ENCODE measurements at places on chromosomes 5 and 9.

GRCh38 chr5:683551-684481 is 9.3 kb downstream of the TPPP start:
- no peak for DNase-seq

DNA sequence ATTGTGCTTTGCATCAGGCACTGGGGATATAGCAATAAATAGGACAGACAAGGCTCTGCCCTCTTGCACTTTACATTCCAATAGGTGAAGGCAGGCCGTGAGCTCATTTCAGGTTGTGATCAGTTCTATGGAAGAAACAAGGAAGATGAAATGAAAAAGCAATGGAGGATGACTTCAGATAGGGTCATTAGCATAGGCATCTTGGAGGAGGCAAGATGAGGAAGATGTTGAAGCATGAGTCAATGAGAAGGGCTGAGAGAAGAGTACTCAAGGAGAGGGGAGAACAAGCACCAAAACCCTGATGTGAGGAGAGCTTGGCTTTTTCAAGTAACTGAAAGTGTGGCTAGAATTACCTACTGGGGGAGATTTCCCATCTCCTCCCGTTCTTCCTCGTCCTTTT is 5.0 kb upstream of the SPARC start:
- no peak for DNase-seq

GRCh38 chr5:122053181-122054109 is 24.6 kb downstream of the LOX start:
- no peak for DNase-seq

GRCh38 chr9:95143591-95144561 is 173.6 kb downstream of the FANCC start:
- DNase-seq = no peak

GRCh38 chr5:6522331-6522730 is 73.7 kb downstream of the UBE2QL1 start:
- DNase-seq = no peak

DNA sequence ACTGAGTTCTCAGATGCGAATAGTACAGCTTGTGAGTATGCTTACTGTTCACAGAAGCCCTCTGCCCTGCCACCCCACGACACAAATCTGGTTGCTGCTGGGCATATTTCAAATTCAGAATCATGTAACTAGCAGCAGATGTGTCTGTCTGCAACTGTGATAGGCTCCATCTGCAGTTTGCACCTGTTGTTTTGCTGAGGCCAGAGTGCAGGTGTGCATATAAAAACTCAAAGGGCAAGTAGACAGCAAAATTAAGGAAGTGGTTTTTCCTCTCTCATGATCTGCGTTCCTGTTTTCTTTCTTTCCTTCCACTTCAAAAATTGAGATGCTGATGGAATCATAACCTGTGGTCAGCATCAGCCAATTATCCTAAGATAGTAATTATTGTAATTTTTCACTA is 1000.5 kb downstream of the PTPRD start:
- no peak for DNase-seq

GRCh38 chr9:89853161-89853560 is 248.3 kb downstream of the GADD45G start:
- no peak for DNase-seq

DNA sequence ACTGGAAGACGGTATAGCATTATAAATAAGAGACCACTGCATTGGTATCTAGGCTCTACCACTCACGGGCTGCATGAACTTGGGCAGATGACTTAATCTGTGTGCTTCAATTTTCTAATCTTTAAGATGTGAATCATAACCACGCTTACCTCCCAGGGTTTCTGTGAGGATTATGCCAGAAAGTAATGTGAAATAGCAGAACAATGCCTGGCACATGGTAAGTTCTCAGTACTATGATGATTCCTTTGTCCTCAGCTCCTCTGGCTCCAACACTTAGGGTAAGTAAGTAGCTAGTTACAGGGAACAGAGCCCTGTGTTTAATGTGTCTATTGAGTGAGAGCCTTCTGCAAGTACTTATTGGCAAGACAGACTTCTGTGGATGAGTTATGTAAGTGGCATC is 31.1 kb downstream of the POU4F3 start:
- DNase-seq = no peak

DNA sequence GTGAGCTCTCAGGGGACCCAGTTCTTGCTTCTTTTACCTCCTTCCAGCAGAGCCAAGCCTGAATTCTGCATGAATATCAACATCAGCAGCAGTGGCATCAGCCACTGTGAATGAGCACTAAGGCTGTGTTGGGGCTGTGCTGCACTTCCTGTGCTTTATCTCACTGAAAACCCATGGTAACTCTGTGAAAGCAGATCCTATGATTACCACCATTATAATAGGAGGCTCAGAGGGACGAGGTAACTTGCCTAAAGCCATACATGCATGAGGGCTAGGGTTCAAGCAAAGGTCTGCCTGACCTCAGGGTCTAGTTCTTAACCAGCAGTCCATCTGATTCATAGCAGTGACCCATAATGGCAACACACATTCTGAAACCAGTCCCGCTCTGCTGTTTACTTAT is 60.5 kb upstream of the RAPGEF1 start:
- DNase-seq = no peak

DNA sequence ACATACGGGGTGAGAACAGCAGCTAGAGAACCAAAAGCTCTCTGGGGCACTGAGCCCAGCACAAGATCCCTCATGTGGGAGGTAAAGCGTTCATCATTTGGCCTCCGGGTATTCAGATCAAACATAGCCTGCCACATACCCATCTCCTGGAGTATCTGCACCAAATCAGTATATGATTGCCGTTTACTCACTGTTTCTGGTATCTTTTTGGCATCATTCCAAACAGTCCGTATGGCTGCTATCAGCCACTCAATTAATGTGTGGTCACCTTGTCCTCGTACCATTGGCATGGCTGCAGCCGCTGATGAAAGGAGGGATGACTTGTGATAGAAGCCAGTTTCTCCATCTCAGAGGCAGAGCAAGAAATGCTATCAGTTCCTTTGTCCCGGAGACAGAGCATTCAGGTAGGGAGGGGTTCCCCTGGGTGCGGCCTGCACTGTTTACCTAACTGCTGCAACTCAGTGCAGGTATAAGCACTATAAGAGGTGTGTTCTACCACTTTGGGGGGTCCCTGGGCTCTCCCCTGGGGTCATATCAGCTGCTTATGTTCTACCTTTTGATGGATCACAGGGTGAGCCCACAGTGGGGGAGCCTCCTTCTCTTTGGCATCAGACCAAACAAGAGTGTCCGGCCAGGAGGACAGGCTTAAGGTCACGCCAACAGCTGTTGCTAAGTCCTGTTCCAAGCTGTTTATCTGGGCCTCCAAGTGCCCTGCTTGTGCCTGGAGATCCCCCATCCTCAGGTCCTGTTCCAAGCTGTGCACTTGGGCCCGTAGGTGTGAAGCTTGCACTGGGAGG is 9.4 kb downstream of the DMAC1 start:
- no peak for DNase-seq

DNA sequence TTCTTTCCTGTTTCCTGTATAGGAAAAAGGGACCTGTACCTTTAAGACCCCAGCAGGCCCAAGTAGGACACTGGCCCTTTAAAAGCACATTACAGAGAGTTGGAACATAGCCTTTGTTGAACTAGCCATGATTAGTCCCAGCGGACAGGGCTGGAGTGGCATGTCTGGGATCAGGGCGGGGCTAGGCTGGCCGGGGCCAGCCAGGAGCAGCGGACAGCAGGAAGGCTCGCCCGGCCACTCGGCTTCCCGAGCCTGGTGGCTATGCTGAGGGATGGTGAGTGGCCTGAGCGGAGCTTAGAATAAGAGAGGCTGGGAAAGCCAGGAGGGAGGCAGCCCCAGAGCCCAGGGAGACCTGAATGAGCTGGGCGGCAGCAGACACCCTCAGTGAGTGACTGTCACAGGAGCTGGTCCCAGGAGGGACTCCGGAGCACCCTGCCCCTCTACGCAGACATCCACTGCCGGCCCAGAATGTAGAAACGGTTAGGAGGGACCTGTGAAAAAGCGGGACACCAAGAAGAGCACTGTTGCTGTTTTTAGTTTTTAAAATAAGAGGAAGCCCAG is 92.1 kb downstream of the DAB2IP start:
- DNase-seq = no peak

GRCh38 chr9:16809912-16810610 is 60.4 kb downstream of the BNC2 start:
- no peak for DNase-seq

DNA sequence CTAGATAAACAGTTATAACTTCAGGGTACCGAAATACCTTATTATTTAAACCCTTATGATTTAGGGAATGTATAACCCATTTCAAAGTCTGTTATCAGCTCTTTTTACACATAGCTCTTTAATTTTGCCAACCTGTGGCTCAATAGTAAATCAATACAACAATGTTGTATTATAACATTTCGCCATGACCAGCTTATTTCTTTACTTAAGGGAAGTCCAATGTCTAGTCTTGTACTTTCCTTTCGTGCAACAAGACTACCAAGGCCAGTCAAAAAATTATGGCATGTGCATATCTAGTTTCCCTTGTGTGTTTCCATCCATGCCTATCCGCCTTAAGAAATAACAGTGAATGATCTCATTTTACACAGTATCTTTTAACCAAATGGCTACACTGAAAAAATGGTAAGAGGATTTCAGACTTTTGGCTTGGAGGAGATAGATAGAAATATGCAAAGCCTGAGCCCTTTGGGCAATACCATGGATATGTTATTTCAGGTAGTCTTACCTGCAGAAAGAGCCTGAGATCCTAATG is 239.5 kb upstream of the RPS23 start:
- DNase-seq = no peak

DNA sequence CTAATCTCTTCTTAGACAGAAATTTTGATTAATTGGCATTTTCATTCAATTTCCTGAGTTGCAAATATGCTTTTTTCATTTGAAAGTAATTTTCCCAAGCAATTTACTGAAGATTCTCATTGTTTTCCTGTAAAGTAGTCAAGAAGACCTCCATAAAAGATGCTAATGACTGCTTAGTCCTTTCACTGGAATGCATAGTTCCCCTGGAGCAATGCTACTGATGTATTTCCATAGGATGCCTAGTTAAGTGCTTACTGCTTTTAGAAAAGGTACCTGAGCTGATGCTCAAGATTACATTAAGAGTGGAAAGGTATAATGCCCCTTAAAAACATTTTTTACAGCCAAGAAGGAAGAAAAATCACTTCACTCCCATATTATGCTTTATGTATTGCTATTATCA is 109.2 kb upstream of the EMB start:
- DNase-seq = no peak

- no peak for DNase-seq
Measured at GRCh38 chr5:93967923-93968322, 226.5 kb upstream of the POU5F2 start.

- DNase-seq = no peak
Measured at GRCh38 chr9:114900942-114901802, 29.2 kb downstream of the TNFSF8 start.

Data from CD4-positive, alpha-beta T cell treated with Interferon alpha-2 for 1 hour (primary cell).